Temporal lobe (tissue), 4 donors: ENCODE measurements at places on chromosomes 12 and 14. TPM values are rescaled to one million over a fixed set of nuclear protein-coding genes. Genes with fewer than 3 reads are reported as not detected.

Gene FGF23
- total RNA-seq, result not detected

Gene CPM
- 1.7 TPM for total RNA-seq

Gene SLC22A17
- total RNA-seq, result 155 TPM

Gene TAS2R7
- total RNA-seq, result not detected

Gene KIF5A
- 79.9 TPM for total RNA-seq

Gene TSPAN31
- 26.6 TPM for total RNA-seq

Gene HOXC13
- total RNA-seq, result not detected

Gene FOXA1
- not detected for total RNA-seq

Gene CNTN1
- total RNA-seq, result 376 TPM

Gene PLA2G1B
- 1.2 TPM for total RNA-seq

Gene SOAT2
- not detected for total RNA-seq

Gene MGP
- total RNA-seq, result 12.0 TPM

Gene GNPTAB
- total RNA-seq, result 131 TPM

Gene GDF11
- total RNA-seq, result 8.6 TPM

Gene INHBC
- not detected for total RNA-seq

Gene JPH4
- 40.1 TPM for total RNA-seq

Gene GLIPR1L2
- total RNA-seq, result 1.7 TPM

Gene DCN
- total RNA-seq, result 46.7 TPM

Gene GRIN2B
- total RNA-seq, result 142 TPM

Gene SLC4A8
- total RNA-seq, result 35.2 TPM

Gene GPR68
- total RNA-seq, result 2.2 TPM

Gene POP5
- 18.9 TPM for total RNA-seq

Gene SGPP1
- total RNA-seq, result 24.1 TPM

Gene TSPAN19
- under 0.01 TPM for total RNA-seq

Gene UTP20
- total RNA-seq, result 16.0 TPM

Gene TPH2
- total RNA-seq, result not detected
